ENCODE measurements at places on chromosomes 7 and 10. TPM values are rescaled to one million over a fixed set of nuclear protein-coding genes. Genes with fewer than 3 reads are reported as not detected.

CPXM2 gene
- polyA plus RNA-seq: 0.88 TPM

SEMA4G gene
- polyA plus RNA-seq: 38.9 TPM

RAB19 gene
- polyA plus RNA-seq: 0.72 TPM

GPER1 gene
- polyA plus RNA-seq: 9.1 TPM

ITPRID1 gene
- polyA plus RNA-seq: 0.71 TPM

DNA sequence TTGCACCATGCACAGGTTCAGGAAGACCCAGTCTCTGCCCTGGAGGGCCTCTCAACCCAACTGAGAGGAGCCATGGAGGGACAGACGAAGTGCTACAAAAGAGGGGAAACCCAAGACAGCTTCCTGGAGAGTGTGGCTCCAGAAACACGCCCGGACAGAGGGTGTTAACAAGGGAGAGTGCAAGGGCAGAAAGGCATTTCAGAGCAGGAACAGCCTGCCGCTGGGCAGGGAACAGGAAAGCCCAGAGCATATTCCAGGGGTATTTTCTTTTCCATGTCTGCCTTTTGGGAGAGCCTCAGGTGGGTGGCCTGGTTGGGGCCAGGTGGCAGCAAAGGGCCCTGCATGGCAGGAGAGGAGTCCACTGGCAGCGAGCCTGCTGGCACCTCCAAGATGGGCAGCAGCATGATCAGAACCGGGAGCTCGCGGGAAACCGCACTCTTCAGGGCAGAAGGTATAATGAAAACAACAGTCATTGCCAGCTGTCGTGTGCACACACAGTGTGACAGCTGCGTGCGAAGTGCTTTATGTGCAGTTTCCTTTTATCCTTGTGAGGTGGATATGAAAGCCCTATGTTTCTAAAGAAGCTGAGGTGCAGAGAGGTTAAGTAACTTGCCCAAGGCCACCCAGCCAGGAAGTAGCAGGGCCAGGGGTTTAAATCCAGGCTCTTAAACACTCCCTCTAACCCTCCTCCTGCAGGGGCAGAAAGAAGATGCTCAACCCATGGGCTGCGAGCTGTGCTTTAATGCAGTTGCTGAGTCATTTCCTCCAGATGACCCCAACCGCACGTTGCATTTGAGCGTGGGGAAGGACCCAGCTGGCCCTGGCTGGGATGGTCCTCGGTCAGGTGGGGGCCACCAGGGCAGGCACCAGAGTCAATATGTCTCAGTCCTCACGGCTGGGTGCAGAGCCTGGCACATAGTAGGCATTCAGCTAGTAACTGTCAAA, 128.6 kb downstream of the OAT start:
- DNase-seq: no peak

GRCh38 chr10:89659143-89660131, 14.4 kb upstream of the PANK1 start:
- no peak for DNase-seq

Measured in hepatocyte (in vitro differentiated cells).